ENCODE measurements at places on chromosomes 13 and 19. TPM values are rescaled to one million over a fixed set of nuclear protein-coding genes. Genes with fewer than 3 reads are reported as not detected.

The LGALS4 gene
- not detected for total RNA-seq

The SIGLEC7 gene
- not detected for total RNA-seq

The EEF1AKMT1 gene
- total RNA-seq: 7.1 TPM

The NTF4 gene
- total RNA-seq: not detected

The SCN1B gene
- total RNA-seq: 5.9 TPM

The ZNF587B gene
- 15.6 TPM for total RNA-seq

The KLF1 gene
- total RNA-seq: not detected

The BST2 gene
- 6.7 TPM for total RNA-seq

The TNFAIP8L1 gene
- total RNA-seq: 4.6 TPM

The ZNF677 gene
- total RNA-seq: 9.2 TPM

The ZNF57 gene
- total RNA-seq: 6.1 TPM

The ZNF793 gene
- 0.96 TPM for total RNA-seq

The CEBPA gene
- 0.80 TPM for total RNA-seq

The CNMD gene
- total RNA-seq: not detected

The SULT2A1 gene
- total RNA-seq: not detected

The ZNF790 gene
- total RNA-seq: 1.8 TPM

The ZNF599 gene
- total RNA-seq: 12.3 TPM

The MPHOSPH8 gene
- 8.9 TPM for total RNA-seq

The C3 gene
- 56.1 TPM for total RNA-seq

The DAND5 gene
- total RNA-seq: not detected

The PNMA8A gene
- total RNA-seq: 1.1 TPM

The FXYD7 gene
- total RNA-seq: not detected

The SLITRK5 gene
- 2.8 TPM for total RNA-seq

The SMIM17 gene
- total RNA-seq: 3.0 TPM

The NCR1 gene
- not detected for total RNA-seq

The ADAT3 gene
- 11.7 TPM for total RNA-seq

The MAST1 gene
- total RNA-seq: 0.88 TPM

The PDX1 gene
- not detected for total RNA-seq

The KLK14 gene
- not detected for total RNA-seq

The ERVK3-1 gene
- 35.2 TPM for total RNA-seq

The CPB2 gene
- not detected for total RNA-seq

The IL11 gene
- total RNA-seq: 12.8 TPM

The MCEMP1 gene
- total RNA-seq: not detected

The RGCC gene
- 31.8 TPM for total RNA-seq

The CFAP97D2 gene
- total RNA-seq: not detected

The ETV2 gene
- not detected for total RNA-seq

The KLK8 gene
- not detected for total RNA-seq

The WDR87 gene
- total RNA-seq: not detected

The SLC25A15 gene
- 7.7 TPM for total RNA-seq

The DDA1 gene
- 18.8 TPM for total RNA-seq

The PTGIR gene
- 14.0 TPM for total RNA-seq

The CCL25 gene
- total RNA-seq: not detected

All from epithelial cell of alveolus of lung (primary cell).